ENCODE measurements at places on chromosomes 16 and 17.

GRCh38 chr16:4723071-4723767 lies 10.9 kb downstream of the ANKS3 start:
- no peak for DNase-seq

GRCh38 chr16:635573-636205 lies 416 bp downstream of the METTL26 start:
- DNase-seq: no peak

DNA sequence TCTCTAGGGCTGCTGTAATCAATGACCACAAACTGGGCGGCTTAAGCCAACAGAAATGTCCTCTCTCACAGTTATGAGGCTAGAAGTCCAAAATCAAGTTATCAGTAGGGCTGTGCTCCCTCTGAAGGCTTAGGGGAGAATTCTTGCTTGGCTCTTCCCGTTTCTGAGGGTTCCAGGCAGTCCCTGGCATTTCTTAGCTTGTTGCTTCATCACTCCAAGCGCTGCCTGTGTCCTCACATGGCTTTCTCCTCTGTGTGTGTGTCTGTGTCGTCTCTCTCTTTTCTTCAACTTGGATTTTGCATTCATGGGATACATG lies 13.7 kb upstream of the CDC42EP4 start:
- no peak for DNase-seq

GRCh38 chr16:21656795-21657768 lies 4.7 kb upstream of the IGSF6 start:
- no peak for DNase-seq

DNA sequence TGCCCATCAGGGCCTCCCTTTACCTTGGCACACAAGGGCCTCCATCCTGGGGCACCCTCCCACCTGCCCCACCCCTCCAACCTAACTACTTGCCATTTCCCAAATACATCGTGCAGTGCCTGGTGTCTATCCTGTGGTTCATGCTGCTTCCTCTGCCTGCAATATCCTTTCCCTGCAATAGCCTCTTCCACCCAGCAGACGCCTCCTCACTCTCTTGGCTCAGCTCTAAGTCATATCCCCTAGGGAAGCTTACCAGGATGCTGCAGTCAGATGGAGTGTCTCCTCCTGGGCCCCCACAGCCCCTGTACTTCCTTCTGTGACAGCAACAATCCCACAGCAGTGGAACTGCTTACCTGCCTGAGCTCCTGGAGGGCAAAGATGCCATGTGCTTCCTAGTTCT lies 36.7 kb downstream of the CCDC182 start:
- DNase-seq: no peak

DNA sequence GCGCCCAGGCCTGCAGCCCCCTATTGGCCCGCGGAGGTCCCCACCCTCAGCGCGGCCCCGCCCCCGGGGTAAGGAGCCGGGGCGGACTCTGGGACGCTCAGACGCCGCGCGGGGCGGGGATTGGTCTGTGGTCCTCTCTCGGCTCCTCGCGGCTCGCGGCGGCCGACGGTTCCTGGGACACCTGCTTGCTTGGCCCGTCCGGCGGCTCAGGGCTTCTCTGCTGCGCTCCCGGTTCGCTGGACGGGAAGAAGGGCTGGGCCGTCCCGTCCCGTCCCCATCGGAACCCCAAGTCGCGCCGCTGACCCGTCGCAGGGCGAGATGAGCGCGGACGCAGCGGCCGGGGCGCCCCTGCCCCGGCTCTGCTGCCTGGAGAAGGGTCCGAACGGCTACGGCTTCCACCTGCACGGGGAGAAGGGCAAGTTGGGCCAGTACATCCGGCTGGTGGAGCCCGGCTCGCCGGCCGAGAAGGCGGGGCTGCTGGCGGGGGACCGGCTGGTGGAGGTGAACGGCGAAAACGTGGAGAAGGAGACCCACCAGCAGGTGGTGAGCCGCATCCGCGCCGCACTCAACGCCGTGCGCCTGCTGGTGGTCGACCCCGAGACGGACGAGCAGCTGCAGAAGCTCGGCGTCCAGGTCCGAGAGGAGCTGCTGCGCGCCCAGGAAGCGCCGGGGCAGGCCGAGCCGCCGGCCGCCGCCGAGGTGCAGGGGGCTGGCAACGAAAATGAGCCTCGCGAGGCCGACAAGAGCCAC lies at the start of gene NHERF1:
TSS of gene NHERF1 (plus strand) at position 100 of the 750 bp plus-strand sequence. CDS start at position 319, 219 bp downstream.
- DNase-seq: peak; percentile 91

- no peak for DNase-seq
Observed at GRCh38 chr16:14635395-14636165, 2.8 kb downstream of the BFAR start.

DNA sequence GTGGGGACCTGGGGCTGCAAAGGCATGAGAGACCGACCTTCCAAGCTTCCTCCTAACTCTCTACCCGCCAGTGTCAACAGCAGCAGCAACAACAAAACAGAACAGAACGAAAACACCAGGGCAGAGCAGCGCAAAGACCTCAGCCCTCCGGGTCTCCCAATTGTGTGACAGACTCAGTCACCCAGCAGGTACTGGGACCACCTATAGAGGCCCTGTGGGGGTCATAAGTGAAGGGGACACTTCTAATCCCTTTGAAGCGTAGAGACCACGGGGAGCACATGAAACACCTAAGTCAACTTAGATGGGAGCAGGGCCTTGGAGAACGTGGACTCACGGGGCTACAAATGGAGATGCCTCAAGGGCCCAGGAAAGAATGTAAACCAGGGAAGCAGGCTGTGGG lies 12.6 kb upstream of the CCDC182 start:
- no peak for DNase-seq

DNA sequence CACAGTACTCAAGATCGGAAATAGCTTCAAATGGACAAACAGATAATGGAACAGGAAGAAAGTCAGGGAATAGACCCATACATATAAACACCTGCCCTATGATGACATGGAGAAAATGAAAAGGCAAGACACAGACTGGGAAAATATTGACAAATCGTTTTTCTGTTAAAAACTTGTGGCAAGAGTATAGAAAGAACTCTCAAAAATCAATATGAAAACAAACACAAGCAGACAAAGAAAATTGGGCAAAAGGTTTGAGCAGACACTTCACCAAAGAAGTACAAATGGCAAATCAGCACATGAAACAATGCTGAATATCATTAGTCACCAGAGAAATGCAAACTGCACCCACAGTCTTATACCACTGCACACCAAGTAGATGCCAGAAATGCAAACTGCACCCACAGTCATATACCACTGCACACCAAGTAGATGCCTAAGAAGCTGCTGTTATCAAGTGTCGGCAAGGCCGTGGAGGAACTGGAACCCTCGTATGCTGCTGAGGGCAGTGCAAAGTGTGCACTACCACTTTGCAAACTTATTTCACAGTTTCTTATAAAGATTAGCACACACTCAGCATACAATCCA lies 123.5 kb upstream of the CHMP6 start:
- no peak for DNase-seq

GRCh38 chr16:2692251-2692947 lies 10.1 kb downstream of the KCTD5 start:
- DNase-seq: no peak

DNA sequence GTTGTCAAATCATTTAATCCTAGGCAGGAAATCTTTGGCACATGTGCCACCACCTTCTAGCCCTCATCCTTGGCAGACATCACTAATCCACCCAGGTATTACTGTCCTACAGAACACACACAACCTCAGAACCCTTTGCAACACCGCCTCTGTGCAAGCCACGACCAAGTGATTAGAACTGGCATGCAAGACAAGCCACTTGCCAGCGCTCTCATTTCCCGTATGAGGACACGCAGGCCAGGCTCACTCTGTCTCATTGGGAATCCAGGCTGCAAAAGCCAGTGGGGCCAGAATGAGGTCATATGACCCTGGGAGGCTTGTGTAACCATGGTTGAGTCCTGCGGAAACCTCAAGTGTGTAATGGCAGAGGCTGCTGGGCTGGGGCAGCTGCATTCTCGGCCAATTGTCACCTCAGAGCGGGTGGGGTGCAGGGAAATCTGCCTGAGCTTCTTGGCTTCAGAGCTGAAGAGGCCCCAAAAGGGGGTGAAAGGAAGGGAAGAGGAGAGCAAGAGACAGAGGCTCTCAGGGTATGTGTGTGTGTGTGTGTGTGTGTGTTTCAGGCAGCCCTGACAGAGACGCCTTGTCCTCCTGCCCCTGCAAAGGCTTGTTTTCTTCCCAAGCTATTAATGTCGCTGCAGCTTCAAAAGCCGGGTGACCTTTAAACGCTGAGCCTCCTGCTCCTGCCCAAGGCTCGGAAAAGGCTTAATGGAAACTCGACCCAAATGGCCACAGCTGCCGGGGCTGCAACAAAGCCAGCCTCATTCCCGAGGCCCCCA lies 43.2 kb upstream of the MRPS23 start:
- DNase-seq: no peak

DNA sequence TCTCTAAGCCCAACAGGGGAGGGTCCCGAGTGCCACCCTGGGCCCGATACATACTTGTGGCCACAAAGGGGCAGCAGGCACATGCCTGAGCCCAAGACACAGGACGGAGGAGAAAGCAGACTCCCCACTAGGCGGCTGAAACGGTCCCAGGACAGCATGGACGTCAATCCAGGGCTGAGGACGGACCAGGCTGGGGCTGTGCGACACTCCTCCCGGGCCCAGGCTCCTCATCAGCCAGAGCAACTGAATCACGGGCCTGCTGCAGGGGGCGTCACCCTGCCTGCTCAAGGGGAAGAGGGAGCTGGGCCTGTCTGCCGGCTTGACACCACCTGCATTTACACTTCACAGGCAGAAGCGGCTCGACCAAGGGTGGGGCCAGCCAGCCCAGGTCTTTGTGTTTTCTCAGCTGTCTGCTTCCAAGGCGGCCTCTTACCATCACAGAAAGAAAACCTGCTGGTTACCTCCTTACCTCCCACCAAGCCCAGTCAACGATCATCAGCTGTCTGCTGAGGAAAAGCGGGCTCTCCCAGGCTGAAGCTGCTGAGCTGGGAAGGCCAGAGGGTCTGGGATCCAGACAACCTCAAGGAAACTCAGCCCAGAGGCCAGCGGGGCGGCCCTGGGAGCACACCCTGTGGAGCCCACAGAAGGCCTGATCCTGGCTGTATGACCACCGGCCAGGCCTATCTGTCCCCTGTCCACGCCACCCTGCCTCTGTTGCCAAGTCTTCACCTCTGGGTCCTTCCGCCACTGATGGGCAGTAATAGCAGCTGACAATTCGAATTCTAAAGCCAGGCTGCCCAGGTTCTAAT lies 26.4 kb downstream of the KIFC3 start:
- DNase-seq: no peak

GRCh38 chr17:43753493-43754129 lies 5.0 kb downstream of the SOST start:
- DNase-seq: no peak

DNA sequence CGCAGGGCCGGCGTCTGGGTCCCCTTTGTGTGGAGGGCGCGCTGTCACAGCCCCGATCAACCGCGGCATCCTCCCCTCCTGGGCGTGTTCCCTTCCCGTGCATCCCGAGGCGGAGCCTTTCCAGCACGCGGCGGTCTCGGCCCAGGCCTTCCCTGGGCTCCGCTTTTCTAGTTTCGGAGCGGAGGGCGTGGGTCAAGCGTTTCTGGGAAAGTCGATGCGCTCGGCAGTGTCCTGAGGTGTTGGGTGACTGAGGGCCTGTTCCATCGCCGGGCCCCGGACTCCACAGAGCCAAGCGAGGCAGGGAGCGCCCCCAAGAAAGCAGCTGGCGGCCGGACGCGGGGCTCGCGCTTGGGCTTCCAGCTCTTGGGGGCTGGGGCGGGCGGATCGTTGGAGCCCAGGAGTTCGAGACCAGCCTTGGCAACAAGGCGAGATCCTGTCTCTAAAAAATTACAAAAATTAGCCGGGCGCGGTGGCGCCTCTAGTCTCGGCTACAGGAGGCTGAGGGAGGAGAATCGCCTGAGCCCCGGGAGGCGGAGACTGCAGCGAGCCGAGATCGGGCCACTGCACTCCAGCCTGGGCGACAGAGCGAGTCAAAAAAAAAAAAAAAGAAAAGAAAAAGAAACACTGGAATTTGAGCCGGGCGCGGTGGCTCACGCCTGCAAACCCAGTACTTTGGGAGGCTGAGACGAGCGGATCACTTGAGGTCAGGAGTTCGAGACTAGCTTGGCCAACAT lies 806 bp downstream of the IFT140 start:
- no peak for DNase-seq

- DNase-seq: no peak
Observed at GRCh38 chr16:83541231-83541630, 266.5 kb upstream of the HSBP1 start.

GRCh38 chr16:57479976-57480753 lies 6.1 kb downstream of the DOK4 start:
- no peak for DNase-seq

DNA sequence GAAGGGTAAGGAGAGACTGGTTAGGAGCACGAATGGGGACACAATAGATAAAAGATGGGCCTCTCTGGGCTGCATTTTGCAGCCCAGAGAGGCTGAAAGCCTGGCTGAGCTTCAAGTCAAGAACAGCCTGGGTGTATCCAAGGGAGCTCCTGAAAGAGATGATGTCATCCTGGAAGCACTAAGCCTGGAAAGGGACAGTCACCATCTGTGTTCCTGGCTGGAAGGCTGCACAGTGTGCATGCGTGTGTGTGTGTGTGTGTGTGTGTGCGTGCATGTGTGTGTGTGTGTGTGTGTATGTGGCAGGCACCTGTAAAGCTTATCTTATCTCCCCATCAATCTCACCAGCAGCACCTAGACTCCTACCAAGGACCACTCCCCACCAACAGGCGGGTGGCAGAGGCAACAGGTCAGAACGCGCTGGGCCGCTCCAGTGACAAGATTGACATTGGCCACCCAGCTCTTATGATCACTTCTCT lies 44.1 kb downstream of the COG7 start:
- no peak for DNase-seq

GRCh38 chr17:4518901-4519300 lies 20.2 kb downstream of the SPNS2 start:
- no peak for DNase-seq

GRCh38 chr17:47072886-47073285 lies 93.8 kb upstream of the RPRML start:
- DNase-seq: no peak

- DNase-seq: no peak
Observed at GRCh38 chr17:10598621-10599020, 49.2 kb upstream of the MYH2 start.

DNA sequence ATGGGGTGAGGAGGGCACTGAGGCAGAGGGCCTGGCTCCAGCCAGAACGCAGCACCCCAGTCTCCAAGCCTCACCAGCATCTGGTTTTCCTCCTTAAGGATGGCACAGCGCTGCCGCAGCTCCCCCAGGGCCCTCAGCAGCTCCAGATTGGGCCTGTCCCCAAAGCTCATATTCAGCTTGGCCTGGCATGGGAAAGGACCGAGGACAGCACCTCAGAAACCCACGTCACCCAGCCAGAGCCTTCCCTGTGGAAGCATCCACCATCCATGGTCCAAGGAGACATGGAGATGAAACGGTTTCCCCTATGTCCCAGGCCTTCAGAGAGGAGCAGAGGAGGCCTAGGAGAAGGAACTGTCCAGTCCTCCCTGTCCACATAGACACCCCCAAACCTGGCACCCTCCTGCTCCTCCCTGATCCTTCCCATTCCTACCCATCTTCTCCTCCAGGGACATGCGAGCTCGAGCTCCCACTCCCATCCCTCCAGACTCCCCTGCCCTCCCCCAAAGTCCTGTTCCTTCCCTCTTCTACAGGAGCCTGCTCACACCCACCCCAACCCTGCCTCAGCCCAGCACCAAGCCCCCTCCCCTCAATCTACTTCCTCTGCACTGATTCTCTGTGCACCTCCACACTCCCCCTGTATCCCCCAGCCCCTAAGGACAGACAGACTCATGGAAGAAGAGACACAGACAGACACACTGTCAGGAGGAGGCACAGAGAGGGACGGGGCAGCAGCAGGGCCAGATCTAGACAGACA lies 1.8 kb downstream of the TSPOAP1 start:
- no peak for DNase-seq

- no peak for DNase-seq
Observed at GRCh38 chr16:77897129-77897437, 108.7 kb downstream of the VAT1L start.

All from stimulated activated CD4-positive, alpha-beta T cell treated with anti-CD3 and anti-CD28 coated beads, TNF-alpha, amount 100 ng/mL, for 1 hour (primary cell).